ENCODE measurements at places on chromosomes 7 and 10.
A peak's percentile ranks its signal among the peaks of the same experiment; 100 is the strongest.

- DNase-seq: no peak
Observed at GRCh38 chr10:97363071-97363470, 28.5 kb upstream of the FRAT2 start.

GRCh38 chr7:141609576-141609975, 58.4 kb downstream of the AGK start:
- DNase-seq: no peak

DNA sequence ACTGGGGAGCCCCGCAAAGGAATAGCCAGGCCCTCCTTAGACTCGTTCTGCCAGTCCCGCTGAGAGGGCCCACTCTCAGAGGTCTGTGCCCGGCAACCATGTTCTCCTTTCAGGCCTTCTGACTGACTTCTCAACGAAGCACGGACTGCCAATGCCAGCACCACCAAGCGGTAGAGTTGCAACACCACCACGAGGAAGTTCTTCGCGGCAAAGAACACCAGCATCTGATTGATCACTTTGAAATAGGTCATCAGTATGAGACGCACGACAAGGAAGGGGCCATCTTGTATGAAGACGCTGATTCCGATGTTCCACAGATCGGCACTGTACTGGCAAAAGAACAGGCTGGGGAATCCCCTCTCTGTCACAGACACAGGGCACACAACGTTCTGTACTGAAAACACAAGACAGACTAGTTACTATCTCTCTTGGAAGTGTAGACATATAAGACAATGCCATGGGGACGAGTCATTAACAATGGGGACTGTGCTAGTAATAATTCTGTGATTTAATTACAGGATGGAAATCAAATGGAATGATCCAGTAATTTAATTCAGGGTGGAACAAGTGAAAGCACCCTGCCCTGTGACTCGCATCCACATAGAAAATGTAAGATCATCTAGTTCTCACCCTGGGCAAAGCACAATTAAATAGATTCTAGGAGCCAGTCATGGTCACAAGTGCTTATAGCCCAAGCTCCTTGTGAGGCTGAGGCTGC, 42.7 kb downstream of the TMEM26 start:
- no peak for DNase-seq

DNA sequence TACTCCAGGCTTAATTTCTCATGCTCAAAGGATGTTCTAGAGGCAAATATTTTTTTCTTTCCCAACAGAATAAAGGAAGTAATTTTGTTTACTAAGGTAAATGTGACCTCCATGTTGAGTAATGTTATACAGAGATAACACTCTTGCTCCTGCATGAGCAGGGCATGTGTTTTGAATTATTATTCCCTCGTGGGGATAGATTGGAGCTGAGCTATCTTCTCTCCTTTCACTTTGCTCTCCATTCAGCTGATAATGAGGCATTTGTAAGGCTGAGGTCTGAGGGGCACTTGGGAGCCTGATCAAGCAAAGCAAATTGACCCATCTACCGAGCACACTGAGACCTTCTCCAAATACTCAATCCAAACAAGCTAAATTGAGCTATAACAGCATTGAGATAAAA, 50.7 kb upstream of the GHITM start:
- peak; percentile 12 for DNase-seq

GRCh38 chr7:1331561-1332467, 99.1 kb downstream of the UNCX start:
- no peak for DNase-seq

- DNase-seq: no peak
Observed at GRCh38 chr7:73858807-73859206, 2.2 kb upstream of the TMEM270 start.

GRCh38 chr7:106072715-106073091, 39.4 kb downstream of the SYPL1 start:
- DNase-seq: no peak

Measured in adipocyte (in vitro differentiated cells).